ENCODE measurements at places on chromosomes 6 and 20.

DNA sequence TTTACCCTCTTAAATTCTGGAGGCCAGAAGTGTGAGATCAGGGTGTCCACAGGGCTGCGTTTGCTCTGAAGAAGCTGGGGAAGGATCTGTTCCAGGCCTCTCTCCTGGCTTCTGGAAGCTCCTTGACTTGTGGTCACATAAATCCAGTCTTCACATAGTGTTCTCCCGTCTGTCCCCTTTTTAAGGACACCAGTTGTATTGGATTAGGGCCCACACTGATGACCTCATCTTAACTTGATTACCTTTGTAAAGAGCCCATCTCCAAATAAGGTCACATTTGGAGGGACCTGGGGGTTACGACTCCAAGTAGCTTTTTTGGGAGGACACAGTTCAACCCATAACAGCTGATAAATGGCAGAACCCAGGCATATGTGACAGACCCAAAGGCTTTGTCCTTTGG lies 20.0 kb upstream of the WFDC2 start:
- DNase-seq = no peak

DNA sequence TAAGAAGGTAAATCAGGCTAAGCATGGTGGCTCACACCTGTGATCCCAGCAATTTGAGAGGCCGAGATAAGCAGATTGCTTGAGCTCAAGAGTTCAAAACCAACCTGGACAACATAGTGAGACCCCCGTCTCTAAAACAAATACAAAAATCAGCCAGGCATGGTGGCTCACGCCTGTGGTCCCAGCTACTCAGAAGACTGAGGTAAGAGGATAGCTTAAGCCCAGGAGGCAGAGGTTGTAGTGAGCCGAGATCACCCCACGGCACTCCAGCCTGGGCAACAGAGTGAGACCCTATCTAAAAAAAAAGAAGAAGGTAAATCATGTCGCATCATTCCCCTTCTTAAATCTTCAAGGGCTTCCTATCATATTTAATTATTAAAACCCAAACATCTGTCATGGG lies 39.0 kb upstream of the PRND start:
- no peak for DNase-seq

DNA sequence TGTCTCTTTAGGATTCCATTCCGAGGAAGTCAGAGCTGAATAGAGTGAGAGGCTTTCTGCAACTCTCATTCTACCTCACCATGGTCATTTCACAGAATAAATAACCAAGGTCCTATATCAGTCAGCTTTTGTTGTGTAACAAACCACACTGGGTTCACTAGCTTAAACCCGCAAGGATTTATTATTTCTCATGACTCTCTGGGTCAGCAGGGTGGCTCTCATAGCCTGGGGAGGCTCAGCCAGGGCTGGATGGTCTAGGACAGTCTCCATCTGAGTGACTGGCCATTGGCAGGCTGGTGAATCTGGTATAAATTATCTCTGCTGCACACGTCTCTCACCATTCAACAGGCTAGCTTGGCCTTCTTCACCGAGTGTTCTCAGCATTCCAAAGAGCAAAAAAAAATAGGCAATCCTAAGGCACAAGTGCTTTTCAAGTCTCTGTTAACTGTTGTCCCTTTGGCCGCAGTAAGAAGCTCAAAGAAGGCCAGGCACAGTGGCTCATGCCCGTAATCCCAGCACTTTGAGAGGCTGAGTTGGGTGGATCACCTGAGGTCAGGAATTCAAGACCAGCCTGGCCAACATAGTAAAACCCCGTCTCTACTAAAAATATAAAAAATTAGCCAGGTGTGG lies 39.7 kb downstream of the ISM1 start:
- DNase-seq = no peak

GRCh38 chr6:169132352-169132940 lies 121.2 kb downstream of the THBS2 start:
- no peak for DNase-seq

- DNase-seq = no peak
These were observed 659.7 kb downstream of the KIF16B start for GRCh38 chr20:15913391-15914025.

- DNase-seq = no peak
These were observed 9.9 kb upstream of the FAM50B start for GRCh38 chr6:3838992-3839867.
